Stimulated activated CD4-positive, alpha-beta T cell treated with anti-CD3 and anti-CD28 coated beads, Interleukin-4, amount 100 ng/mL, for 24 hours (primary cell): ENCODE measurements at places on chromosomes 16 and 17.

- no peak for DNase-seq
Measured at GRCh38 chr16:5450409-5451104, 353.0 kb upstream of the EEF2KMT start.

GRCh38 chr17:47694581-47695428, 844 bp downstream of the TBKBP1 start:
- DNase-seq, result peak; percentile 63

- no peak for DNase-seq
Measured at GRCh38 chr17:16479264-16479663, 12.7 kb downstream of the LRRC75A start.

- DNase-seq, result no peak
Measured at GRCh38 chr17:13584701-13585080, 17.0 kb downstream of the HS3ST3A1 start.

- no peak for DNase-seq
Measured at GRCh38 chr16:61148930-61149329, 887.3 kb downstream of the CDH8 start.

- no peak for DNase-seq
Measured at GRCh38 chr16:4532238-4532637, 6.3 kb downstream of the CDIP1 start.

GRCh38 chr16:85722128-85722893, 28.6 kb downstream of the C16orf74 start:
- no peak for DNase-seq

DNA sequence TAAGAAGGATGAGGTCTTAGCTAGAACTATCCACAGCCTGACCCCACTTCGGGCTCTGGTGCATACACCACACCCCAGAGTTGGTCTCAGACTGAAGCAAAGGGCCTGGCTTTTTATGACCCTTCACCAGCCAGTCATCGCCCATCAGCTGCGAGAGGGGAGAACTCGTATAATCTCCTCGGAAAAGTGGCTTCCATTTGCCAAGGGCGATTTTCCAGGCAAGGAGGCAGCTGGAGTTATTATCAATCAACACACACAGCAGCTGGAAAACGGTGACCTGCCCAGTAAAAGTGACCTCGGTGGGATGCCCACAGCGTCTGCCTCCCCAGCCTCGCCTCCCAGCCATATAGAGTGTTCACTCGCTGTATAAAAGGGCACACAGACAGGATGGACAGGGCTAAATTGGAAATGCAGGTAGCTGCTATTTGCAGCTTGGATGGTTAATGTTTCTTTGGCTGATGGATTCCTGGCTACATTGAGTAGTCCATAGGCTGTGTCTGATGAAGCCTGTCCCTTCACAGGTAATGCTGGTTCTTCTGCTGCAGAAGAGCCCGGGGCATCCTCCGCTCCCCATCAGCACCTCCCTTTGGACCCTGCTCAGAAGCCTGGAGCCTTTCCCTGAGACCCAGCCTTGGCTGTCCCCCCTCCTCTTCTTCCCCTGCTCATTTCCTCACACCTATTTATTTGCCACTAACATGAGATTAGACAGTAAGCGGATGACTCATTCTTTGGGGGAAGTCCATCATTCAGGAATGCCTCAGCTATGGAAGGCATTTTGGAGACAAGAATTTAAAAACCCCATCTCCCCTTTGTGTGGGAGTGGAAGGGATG, 45.7 kb downstream of the TMEM186 start:
- DNase-seq, result no peak
